ENCODE measurements at places on chromosomes 7 and 10. TPM values are rescaled to one million over a fixed set of nuclear protein-coding genes. Genes with fewer than 3 reads are reported as not detected.

DNA sequence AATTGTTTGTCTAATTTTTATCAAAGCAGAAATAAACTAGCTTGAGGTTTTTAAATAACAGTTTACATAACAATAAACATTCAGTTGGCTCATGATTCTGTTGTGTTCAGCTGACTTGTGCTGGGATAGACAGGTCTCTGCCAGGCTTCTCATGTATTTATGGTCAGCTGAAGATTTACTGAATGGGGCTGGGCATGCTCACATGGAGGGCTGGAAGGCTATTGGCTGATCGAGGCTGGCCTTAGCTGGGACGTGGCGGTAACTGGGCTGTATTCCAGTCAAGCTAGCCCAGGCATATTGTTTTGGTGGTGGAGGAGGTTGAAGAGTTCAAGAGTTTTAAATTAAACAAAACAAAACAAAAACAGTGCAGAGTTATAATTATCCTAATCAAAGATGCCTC is 251.0 kb upstream of the MTPN start:
- DNase-seq = no peak

DNA sequence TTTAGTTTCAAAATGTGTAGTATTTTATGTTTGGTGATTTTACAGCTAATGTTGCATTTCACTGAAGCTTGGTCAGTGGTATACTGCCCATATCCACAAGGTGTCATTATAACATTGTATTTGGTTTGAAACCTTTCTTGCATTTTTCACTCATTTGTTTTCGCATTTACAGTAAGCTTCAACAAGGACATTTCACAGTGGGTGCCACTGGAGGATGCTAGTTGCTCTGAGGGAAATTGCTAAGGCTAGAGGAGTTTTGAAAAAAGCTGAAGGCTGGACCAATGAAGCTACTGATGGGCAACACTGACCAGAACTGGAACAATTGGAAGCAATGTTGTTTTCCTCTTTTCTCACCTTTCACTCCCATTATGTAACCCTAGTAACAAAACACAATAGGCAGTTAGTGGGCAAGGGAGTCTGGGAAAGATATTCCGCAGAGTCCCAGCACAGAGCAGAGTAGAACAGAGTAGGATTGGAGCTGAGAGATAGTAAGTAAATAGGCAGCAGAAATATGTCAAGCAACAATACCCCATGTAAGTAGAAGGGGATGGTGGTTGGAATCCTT is 23.6 kb upstream of the SRI start:
- DNase-seq = no peak

Gene CNPY1
- total RNA-seq = not detected

Gene LEP
- total RNA-seq = not detected

DNA sequence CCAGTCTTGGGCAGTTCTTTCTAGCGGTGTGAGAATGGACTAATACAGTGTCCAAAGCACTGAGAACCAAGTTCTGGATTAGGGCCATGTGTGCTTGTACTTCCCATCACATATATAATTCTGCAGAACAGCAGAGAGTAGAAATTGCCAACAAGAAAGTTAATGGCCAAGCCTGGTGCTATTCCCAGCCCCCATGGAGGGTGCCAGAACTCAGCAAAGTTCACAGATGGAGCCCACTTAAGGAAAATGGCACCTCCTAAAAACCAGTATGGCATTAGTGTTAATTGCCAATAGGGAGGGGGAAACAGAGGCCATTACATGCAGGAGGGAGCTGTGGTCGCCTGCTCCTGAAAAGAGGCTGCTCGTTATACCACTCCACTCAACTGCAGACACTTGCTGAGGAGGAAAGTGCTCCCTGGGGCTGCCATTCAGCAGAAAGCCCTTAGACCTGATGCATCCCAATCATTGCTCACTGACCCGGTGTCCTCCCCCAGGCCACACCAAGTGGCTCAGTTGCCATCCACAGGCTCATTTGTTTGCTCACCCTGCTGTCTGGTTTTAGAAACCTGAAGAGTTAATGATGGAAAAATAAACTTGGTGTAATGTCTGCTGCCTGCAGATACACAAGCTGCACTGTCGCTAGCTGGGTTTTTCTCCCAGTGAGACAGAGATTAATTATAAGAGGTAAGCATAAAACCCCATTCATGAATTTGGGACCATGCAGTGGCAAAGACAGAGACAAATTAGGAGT is 280.6 kb downstream of the GFRA1 start:
- no peak for DNase-seq

GRCh38 chr10:63415640-63416244 is 50.0 kb downstream of the JMJD1C start:
- DNase-seq = no peak

Gene PAX4
- total RNA-seq = not detected

Gene SPDYE11
- not detected for total RNA-seq

- DNase-seq = no peak
Observed at GRCh38 chr7:92071032-92071431, 63.2 kb downstream of the CYP51A1 start.

Gene RADIL
- total RNA-seq = 1.2 TPM

DNA sequence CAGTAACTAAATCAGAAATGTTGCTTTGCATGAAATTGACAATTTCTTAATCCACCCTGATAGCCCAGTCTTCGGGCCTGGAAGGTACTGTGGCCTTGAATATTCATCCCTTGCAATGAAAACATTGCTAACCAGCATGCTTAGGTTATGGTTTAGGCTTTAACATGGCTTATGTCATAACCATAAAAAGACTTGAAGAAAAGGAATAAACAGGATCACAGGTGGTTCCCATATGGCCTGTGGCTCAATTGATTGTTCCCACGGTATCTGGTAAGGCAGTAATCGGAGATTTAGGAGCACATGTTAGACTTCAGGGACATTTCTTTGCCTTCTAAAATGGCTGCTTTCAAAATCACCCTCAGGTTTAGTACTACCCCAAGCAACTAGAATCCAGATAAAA is 139.5 kb downstream of the ST7 start:
- DNase-seq = no peak

Gene PDE1C
- total RNA-seq = 54.6 TPM

- DNase-seq = no peak
Observed at GRCh38 chr7:146345251-146345650, 228.7 kb downstream of the CNTNAP2 start.

DNA sequence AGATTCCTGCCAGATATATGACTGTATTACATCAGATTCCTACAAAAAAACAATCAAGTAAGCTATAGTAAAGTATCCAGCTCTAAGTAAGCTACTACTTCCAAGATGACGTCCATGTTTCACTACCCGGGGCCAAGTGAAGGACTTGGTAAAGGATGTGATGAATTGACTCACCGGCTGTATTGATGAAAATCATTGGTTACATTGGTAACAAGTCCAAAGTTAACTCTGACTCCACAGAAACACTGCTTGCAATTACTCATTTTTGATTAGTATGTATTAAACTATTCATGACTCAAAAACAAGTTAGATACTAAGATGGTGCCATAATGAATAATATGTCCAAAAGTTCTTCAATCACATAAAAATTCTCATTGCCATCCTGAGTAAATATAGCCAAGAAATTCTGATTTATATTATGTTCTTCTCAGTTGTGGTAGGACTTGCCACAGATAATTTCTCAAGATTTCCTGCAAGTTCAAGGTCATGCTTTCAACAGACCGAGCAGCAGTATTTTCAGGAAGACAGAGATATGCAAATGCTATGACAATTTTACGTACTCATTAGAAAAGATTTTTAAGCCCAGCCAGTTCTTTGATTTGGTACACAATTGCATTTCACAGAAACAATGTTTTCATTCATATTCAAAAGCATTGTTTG is 12.6 kb upstream of the DNAJC1 start:
- no peak for DNase-seq

DNA sequence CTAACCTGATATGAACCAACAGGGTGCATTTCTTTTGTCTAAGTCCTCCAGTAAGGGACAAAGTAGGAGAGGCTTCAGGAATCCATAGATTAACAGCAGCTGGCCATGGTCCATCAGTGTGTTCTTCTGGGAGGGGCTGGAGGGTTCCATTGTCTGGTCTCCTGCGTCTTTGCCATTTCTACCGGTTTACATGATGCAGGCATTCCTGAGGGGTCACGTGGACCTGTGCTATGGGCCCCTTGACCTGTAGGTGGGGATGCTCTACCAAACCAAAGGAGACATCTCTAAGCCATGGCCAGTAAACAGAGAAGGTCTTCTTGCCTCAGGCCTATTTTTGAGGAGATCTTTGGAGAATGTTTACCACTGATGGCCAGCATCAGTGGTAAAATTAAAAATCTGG is 28.7 kb upstream of the HABP2 start:
- DNase-seq = no peak

Gene CDCA7L
- total RNA-seq = 16.6 TPM
